Immature natural killer cell (primary cell): ENCODE measurements at places on chromosomes 3 and 15. TPM values are rescaled to one million over a fixed set of nuclear protein-coding genes. Genes with fewer than 3 reads are reported as not detected.

DNA sequence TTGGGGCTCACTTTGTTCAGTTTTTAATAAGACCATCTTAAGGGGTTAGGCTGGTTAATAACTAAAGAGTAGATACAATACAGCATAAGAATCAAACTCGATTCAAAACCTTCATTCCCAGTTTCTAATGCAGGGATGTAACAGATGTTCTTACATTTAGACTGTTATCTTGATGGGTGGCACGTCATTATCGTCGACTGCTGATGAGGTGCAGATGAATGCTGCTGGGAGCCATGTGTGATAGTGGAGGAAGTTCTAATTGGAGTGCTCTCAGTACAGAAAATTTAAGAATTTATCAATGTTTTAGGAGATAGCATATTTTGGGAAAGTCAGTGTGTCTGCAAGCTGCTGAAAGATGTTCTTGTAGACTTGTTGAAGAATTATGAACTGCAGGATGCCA lies 331.5 kb downstream of the PTPRG start:
- no peak for DNase-seq

The CLDN1 gene
- polyA plus RNA-seq = not detected

The ETV5 gene
- polyA plus RNA-seq = 0.26 TPM

- no peak for DNase-seq
Measured at GRCh38 chr3:127147291-127147885, 45.5 kb upstream of the PRR23E start.

- DNase-seq = no peak
Measured at GRCh38 chr3:127158614-127159229, 34.2 kb upstream of the PRR23E start.

DNA sequence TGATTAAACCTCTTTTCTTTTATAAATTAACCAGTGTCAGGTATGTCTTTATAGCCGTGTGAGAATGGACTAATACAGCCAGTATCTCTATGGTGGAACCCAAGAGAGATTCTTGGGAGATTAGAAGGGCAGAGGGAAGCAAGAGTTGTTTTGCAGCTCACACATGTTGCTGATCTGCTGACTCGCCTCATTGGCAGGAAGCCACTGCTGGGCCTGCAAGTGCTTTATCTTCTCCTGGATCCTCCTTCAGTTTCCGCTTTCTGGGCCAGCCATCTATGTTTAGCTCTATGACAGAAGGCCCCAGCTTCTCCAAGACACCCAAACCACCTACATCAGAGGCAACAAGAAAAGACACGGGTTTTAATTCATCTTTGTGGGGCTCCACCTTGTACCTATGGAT lies 23.4 kb upstream of the GALNT15 start:
- DNase-seq = no peak

The FAM174B gene
- polyA plus RNA-seq = 0.71 TPM

DNA sequence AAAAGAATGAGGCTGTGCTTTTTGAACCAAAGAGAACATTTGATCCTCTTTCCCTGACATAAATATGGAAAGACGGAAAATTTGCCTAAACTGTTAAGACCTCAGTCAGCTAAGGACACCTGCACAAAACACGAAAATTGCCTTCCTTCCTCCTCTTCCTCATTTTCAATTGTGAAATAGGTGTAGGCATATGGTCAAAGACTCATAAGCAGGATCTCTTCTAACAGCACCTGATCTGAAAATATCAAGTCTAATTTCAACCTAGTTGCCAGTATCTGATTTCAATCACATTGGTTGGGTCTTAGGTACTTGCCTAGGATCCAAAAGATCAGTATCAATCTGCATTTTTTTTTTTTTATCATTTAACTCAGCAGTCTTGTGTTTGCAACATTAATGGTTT lies 215.7 kb upstream of the SLC2A2 start:
- DNase-seq = no peak

DNA sequence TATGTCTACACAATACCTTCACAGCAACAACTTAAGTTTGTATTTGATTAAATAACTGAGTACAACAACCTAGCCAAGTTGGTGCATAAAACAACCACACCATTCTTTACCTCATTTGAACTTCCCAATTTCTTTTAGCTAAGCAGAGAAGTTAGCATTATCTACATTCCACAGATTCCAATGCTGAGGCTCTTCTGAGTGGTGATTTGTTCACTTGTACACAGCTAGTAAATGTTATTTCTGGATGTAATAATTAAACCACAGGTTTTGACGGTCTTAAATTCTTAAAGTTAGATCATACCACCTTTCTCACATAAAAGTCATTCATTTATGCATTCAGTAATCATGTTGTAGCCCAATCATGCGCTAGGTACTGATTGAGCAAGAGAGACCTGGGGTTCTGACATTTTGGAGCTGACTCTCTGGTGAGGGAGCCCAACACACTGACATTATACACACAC lies 102.5 kb downstream of the SST start:
- no peak for DNase-seq

DNA sequence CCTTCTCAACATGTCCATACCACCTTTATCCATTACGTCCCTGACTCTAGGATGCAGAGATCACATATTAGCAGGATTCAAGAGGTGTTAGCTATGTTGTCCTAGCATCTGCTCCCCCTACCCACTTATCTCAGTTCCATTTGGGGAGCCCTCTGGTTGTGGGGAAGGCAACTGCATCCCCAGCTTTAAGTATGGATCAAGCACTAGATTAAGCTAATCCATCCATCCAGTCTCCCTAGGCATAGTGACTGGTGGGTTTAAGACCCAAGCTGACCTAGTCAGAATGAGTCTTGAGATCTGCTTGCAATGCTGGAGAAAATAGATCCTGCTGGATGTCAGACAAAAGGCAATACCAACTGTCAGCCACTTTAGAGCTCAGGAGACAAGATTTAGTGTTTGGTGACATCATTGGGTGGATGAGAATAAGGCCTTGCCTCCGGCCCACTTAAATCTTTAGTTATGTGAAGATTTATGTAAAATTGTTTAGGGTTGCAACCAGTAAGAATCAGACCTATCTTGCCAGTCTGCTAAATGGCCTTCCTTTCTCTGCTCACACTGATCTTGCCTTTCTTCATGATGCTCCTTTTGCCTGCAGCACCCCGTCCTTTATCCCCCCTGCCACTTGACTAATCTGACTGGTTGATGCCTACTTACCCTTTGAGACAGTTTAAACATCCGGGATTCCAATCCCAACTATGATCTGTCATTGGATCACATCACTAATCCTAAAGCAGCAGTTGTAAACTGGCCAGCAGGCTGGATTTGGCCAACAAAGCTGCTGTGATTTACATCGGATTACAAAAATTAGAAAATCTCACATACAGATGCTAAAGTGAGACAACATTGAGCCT lies 2.1 kb upstream of the ISY1 start:
- DNase-seq = no peak

GRCh38 chr3:62553811-62554210 lies 180.5 kb upstream of the FEZF2 start:
- DNase-seq = no peak

- no peak for DNase-seq
Measured at GRCh38 chr15:69126054-69126469, 34.4 kb upstream of the GLCE start.

The GOLGA6L4 gene
- not detected for polyA plus RNA-seq

DNA sequence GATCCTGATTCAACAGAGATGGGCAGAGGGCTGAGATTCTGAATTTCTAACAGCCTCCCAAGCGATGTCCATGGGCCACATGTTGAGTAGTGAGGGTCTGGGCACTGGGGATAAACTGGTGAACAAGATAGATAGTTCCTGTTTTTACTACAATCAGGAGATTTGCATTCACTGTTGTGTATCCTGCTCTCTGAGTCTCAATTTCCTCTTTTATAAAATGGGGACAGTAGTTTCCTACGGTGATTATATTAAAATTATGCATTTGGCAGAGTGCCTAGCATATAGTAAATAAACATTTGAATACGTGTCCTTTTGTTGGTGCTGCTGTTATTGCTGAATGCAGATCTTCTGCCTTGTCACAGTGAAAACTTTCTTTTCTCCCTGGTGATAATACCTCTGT lies 102.5 kb downstream of the MYH15 start:
- DNase-seq = no peak

- no peak for DNase-seq
Measured at GRCh38 chr15:57865294-57865693, 158.8 kb downstream of the POLR2M start.

The IL17RE gene
- polyA plus RNA-seq = 0.14 TPM

The FAH gene
- 3.9 TPM for polyA plus RNA-seq

The ALAS1 gene
- polyA plus RNA-seq = 27.4 TPM
